Femur (tissue), 1 donor: ENCODE measurements at places on chromosomes 5 and 9.

GRCh38 chr9:81894891-81895290 is 33.3 kb upstream of the SPATA31D4 start:
- DNase-seq, result no peak

DNA sequence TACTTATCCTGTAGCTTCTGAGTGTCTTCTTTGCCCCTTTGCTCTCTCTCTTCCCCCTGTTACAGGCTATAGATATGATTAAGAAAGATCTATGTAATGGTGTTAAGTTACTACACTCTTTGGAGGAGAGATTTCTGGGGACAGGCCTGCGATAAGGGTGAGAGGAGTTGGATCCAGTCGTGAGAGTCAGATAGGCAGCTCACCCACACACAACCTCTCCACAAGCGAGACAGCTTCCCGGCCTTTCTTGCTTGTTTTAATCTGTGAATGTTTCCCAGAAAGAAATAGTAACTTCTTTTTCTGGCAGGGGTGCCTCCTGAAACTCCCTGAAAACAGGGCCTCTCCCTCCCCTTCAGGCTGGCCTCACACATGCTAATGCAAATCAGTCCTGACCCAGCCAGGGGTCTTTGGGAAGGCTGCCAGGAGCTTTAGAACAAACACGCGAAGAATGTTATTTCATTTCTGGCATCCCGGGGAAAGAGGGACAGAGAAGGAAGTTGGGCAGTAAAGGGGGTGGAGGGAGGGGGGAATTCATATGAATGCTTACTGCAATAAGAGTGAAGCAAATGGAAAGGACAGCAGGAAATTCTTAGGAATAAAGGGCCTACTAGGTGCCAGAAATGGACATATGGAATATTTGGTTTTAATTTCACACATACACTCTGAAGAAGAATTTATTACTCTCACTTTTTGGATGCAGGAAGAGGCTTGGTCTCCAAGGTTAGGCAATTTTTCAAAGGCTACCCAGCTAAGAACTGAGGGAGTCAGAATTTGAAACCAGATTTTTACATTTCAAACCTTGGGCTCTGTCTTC is 215.8 kb upstream of the TRIM32 start:
- peak; percentile 90 for DNase-seq

DNA sequence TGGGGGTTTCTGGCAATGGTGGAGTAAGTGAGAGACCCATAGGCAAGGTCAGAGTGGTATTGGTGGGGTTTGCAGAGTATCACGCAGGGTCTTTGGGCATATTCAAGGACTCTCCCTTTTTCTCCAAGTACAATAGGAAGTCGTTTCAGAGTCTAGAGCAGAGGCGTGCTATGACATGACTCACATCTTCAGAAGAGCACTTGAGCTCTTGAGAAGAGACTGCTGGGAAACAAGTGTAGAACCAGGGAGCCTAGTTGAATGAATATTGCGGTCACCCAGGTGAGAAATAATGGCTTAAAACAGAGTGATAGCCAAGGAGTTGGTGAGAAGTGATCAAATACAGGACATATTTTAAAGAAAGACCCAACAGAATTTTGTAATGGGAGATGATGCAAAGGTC is 813.4 kb downstream of the TLE1 start:
- no peak for DNase-seq

GRCh38 chr9:88966894-88967676 is 24.2 kb upstream of the S1PR3 start:
- DNase-seq, result no peak

DNA sequence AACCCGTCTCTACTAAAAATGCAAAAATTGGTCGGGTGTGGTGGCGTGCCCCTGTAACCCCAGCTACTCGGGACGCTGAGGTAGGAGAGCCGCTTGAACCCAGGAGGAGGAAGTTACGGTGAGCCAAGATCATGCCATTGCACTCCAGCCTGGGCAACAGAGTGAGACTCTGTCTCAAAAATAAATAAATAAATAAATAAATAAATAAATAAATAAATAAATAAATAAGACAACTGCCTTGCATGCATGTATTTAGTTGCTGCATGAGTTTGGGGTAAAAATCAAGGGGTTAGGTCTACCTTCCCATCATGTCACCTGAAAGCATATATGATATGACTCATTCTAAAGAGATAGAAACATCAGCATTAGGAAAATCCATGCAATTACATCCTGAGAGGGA is 254.0 kb downstream of the ADAMTSL1 start:
- DNase-seq, result no peak

DNA sequence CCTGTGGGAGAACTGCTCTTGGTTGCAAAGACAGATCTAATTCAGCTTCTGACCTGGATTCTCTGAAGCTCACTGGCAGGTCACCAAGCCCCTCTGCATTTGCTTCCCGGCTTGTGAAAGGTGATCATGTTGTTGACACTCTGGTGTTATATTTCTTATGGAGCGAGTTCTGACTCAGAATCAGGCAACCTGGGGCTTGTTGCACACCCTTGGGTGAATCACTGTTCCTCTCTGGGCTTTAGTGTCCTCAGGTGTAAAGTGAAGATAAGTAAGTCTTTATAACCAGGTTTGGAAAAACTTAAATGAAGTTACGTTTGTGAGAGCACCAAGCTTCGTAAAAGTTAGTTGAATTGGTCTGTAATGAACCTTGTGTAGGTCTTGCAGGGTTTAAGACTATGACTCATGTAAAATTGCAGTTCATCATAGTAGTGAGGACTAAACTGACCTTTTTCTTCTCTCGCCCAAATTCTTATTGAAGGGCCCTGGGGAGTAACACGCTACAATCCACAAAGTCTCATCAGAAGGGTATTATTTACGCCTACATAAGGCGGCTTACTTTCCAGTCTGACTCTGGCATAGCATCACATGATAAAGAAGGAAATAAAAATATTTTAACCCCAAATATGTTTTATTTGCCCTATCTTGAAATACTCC is 218.6 kb downstream of the TMEM38B start:
- no peak for DNase-seq

DNA sequence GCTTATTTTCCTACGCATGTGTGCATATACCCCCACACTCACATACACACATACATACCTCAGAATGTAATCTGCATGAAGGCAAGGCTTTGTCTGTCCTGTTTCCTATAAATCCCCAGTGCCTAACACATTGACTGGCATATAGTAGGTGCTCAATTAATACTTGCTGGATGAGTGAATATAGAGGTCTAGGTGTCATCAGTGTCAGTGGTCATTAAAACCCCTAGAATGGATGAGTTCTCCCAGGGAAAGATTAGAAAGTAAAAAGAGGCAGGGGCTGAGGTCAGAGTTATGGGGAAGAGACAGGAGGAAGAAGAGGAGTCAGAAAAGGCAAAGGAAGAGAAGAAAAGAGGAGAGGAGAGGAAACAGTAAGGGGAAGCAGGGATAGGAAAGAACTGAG is 4.7 kb downstream of the CPLX2 start:
- DNase-seq, result no peak

GRCh38 chr5:124199893-124200292 is 546.5 kb downstream of the ZNF608 start:
- no peak for DNase-seq

- DNase-seq, result no peak
Observed at GRCh38 chr9:137919649-137920141, 42.1 kb downstream of the CACNA1B start.

DNA sequence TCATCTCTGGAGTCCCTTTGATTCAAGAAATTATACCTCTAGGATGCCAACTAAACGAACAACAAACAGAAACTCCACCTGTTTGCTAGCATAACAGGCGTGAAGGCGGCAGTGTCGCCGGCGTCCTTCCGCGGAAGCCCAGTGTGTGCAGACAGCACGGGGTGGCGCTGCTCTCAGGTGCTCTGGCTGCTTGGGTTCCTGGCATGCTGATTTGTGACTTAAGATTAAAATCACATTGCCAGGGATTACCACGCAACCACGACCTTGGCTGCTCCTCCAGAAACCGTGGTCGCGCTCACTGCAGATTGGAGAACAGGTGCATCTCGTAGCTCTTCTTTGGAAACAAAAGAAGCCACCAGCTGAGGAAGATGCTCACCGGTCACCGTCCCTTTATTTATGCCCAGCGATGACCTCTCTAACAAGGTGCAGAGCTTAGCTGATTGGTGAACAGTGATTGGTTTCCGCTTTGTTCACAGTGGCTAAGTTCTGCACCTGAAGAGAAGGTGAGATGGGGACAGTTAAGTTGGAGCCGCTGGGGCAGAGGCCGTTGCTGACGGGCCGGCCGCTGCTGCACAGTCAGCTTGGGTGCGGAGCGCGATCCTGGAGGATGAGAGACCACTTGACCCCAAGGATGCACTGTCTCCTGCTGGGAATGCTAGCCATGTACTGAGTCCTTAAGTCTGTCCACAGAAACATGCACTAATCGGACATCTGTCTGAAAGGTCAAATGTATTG is 232.3 kb downstream of the FANCC start:
- DNase-seq, result no peak

- peak; percentile 45 for DNase-seq
Observed at GRCh38 chr9:1415146-1415545, 365.0 kb downstream of the DMRT2 start.

- no peak for DNase-seq
Observed at GRCh38 chr5:10351199-10351905, 2.1 kb upstream of the MARCHF6 start.

- no peak for DNase-seq
Observed at GRCh38 chr9:137331929-137332328, 29.9 kb upstream of the NRARP start.
